ENCODE measurements at places on chromosomes 1 and 21.

- no peak for DNase-seq
These were observed 47.8 kb downstream of the DAB1 start for GRCh38 chr1:57376041-57376440.

GRCh38 chr21:45983981-45984551, 2.5 kb downstream of the COL6A1 start:
- no peak for DNase-seq

DNA sequence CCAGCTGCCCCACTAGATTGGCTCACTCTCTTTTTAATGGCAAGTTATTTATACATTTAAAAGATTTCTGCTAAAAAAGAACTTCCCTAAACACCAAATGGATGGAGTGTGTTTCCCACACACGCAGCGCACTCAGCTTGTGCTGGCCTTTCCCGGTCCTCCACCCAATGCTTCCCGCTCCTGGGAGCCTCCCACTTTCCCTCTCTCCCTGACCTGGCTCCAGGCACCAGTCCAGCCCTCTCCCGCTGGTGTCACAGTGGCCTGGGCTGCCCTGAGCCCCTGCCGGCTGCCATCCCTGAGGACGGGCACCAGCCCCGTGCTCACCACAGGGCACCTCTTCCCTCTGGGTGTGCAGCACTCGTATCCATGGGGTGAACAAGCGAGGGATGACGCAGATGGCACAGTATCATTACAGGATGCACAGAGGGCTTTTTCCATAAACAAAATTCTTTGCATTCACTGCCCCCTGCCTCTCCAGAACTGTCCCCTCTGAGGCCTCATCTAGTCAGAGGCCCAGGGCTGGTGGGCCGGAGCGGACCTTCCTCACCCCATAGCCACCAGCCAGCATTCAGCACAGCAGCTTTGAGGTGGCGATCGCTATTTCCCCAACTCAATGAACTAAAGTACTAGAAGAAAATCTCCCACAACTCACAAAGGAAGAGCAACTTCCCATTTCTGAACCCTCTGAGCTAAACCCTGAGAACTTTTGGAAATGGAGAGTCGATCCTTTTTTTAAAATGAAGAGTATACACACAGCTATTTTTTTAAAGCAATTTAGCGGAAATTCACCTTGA, 68.5 kb downstream of the SLC37A1 start:
- no peak for DNase-seq

DNA sequence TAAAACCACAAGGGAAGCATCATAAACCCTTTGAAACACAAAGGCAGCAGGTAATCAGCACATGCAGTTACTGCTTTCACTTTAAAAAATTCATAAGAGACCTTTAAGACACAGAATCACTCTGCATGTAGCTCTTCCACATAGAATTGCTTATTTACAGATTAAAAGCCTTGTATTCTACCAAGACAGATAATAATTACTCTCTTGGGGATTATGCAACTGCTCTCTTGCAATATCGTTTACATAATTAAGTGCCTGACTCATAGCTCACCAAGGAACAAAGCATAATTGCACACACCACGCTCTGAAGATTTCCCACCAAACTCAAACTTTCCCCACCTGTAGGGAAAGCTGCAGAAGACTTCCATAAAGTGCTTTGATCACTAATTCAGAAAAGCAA, 87.9 kb downstream of the VAV3 start:
- DNase-seq, result no peak

- no peak for DNase-seq
These were observed 106.4 kb downstream of the RHOU start for GRCh38 chr1:228841632-228842031.

GRCh38 chr1:174393885-174394284, 53.9 kb upstream of the GPR52 start:
- DNase-seq, result no peak

- no peak for DNase-seq
These were observed at the start of gene C8B for GRCh38 chr1:56965916-56966697. Gene C8B (minus strand): TSS chr1:56966015. CDS start chr1:56965948, 67 bp downstream.

DNA sequence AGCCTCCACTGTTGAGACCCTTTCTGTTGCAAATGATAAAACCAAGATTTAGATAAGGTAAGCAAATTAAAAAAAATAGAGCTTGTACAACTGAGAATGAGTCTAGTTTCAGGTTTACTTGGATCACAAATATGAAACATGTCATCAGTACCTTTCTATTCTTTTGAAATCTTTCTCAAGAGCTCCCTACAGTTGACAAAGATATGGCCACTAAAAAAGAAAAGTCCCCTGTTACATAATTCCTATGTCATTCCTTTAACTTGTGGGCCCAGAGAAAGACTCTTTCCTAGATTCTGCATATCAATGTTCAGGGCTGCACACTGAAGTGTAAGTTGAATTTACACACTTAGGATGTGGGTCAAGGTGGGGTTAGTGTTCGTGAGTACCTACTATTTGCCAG, 168.1 kb downstream of the PLA2G4A start:
- DNase-seq, result no peak

- no peak for DNase-seq
These were observed 149.1 kb downstream of the PLPP3 start for GRCh38 chr1:56430141-56430839.

DNA sequence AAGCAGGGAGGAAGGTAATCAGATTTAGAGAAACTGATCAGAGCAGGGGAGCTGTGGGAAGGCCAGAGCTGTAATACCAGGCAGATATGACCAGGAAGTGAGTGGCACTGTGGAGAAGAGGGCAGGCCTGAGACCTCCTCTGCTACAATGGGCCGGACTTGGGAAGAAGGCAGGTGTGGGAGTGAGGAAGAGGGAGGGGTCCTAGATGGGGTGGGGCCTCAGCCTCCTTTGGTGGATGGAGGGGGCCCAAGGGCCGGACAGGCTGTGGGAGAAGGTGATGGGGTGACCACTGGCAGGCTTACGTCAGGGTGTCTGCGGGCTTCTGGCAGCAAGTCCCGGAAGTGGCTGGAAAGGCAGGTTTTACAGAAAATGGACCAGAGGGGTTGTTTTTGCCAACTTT, 5.0 kb upstream of the HPCA start:
- no peak for DNase-seq

GRCh38 chr1:195141294-195141693, 1466.9 kb downstream of the KCNT2 start:
- DNase-seq, result no peak

DNA sequence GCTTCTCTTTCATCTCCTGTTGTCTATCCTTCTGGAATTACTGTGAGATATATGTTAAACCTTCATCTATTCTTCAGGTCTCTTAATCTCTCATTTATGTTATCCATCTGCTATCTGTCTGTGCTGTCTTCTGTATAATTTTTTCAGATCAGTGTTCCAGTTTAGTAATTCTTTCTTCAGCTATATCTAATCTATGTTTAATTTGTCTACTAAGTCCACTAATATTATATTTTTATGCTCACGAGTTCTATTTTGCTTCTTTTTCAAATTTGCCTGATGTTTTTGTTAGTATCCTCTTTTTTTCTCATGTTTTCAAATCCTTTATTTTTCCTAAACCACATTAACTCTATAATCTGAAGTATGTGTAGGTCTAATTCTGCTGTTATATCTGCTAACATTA, 34.6 kb upstream of the PLEKHO1 start:
- no peak for DNase-seq

DNA sequence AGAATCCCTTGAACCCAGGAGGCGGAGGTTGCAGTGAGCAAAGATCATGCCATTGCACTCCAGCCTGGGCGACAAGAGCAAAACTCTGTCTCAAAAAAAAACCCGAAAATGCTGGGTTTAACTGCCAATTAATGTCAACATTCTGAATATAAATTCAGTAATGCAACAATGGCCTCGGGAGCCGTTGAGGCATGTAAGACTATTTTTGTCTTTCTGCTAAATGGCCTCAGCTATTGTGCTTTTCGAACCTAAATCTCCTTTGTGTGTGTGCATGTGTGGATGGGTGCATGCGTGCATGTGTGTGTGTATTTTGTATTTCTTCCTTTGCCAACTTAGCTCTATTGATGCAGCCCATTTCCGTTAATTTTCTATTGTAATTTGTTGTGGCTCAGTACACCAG, 31.6 kb downstream of the CLIC4 start:
- DNase-seq, result no peak

DNA sequence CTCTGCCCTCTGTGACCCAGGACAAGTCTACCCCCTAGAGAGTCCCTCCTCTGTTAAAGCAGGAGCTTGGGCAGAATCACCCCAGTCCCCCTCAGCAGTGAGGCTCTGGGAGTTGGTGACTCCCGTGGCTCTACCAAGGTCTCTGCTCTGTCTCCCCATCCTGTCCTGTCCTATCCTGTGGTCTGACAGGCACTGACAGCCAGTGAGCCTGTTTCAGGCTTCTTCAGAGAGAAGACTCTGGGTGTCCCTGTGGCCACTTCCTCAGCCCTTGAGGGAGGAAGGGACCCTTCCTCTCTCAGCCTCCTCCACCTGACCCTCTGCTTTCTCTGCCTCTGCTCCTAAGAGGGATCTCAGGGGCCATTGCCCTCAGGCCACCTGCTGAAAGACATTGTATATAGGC, 148.7 kb downstream of the FCRL5 start:
- DNase-seq, result no peak

DNA sequence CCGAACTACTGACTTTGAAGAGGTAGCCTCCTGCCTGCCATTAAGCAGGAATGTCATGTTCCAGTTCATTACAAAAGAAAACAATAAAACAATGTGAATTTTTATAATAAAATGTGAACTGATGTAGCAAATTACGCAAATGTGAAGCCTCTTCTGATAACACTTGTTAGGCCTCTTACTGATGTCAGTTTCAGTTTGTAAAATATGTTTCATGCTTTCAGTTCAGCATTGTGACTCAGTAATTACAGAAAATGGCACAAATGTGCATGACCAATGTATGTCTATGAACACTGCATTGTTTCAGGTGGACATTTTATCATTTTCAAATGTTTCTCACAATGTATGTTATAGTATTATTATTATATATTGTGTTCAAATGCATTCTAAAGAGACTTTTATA, 159.8 kb upstream of the SGIP1 start:
- no peak for DNase-seq

DNA sequence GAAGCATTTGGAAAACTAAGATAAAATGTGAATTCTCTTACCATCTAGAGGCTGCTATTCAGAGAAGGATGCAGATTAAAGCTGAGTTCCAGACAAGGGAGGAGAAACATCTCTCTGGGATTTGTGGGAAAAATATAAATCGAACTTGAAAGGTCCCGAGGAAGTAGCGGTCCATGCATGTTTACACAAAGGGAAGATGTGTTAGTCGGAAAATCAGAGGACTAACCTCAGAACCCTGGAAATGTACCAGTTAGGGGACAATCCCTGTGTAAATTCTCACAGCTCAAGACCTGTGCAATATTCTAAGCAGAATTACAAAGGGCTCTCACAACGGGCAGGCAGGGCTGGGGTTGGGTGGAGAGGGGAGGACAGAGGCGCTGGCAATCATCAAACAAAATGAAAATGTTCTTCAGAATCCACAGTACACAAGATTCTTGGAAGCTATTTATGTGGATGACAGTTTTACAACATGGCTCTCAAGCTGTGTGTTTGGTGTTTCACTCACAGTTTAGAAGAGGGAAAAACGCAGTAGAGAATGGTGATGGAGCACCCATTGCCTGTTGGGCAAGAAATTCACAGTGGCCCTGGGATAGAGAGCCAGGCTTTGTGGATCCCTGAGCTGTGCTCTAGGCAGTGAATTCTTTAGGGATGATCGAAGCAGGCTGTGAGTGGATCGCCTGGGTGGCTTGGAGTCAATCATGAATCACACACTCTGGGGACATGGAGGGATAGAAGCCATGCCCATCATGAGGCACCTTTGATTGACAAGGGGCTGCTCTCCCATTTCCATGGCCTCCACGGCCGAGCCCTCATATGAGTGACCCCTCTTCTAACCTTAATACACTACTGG, 47.6 kb downstream of the KCNJ6 start:
- DNase-seq, result no peak

DNA sequence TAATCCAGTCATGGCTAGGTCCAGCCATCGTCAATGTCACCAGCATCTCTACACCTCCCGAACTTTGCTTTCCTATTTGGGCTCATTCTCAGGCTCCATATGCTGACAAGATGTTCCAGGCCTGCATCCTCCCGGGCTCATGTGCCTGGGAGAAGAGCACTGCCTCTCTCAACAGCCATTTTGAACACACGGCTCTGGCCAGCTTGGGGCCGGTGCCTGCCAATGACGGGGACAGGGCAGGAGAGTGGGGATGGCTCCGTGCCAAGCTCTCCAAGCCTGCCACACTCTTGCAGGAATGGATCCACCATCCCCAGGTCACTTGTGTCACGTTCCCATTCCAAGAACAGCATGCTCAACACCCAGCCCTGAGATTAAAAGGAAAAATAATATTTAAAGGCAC, 61.4 kb upstream of the PAX7 start:
- no peak for DNase-seq

DNA sequence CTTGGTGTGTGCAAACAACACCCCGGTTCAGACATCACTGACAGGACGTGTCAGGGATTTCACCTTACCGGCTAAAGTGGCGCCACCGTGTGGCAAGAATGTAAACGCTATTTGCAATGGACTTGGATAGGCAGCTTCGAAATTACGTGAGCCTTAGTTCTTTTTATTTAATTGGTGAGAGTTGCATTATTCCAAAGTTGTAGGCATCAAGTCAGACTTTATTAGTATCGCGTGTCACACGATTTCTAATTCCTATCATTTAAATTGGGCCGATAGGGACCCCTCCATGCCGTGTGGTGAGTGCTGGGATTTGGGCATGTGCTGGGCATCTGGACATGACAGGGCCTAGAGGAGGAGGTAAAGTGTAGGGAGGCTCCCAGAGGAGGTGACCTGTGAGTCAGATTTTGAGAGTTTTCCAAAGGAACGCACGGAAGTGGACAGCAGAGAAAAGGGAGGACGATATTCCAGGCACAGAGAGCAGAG, 14.5 kb upstream of the CPT2 start:
- peak; percentile 73 for DNase-seq

DNA sequence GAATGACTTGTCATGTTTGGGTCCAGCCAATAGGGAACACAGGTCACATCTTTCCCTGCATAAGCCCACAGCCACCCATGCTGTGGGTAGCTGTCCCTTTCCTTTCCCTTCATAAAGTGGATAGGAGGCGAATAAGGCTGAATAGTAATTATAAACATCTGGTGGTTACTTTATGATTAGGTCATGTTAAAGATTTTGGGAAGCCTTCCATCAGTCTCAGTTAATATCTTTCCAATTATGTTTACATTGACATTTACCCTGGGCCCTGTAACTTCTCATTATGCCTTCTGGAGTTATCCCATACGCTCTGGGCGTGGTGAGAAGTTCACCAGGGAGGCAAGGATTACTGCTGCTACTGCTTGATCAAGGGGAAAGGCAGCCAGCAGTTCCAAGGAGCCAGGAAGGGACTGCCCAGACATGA, 197.2 kb downstream of the HLX start:
- DNase-seq, result no peak

GRCh38 chr1:224592636-224593582, 23.2 kb upstream of the CNIH3 start:
- DNase-seq, result no peak

GRCh38 chr1:50704126-50704525, 255.9 kb downstream of the FAF1 start:
- DNase-seq, result no peak

- no peak for DNase-seq
These were observed 90.7 kb downstream of the TNFSF18 start for GRCh38 chr1:172960019-172960418.

- DNase-seq, result no peak
These were observed 23.7 kb downstream of the EIF2B3 start for GRCh38 chr1:44962729-44963128.

GRCh38 chr1:203402629-203403337, 51.9 kb upstream of the FMOD start:
- DNase-seq, result no peak

GRCh38 chr1:22461678-22462527, 10.3 kb downstream of the ZBTB40 start:
- no peak for DNase-seq
